ENCODE measurements at places on chromosomes 6 and 20. TPM values are rescaled to one million over a fixed set of nuclear protein-coding genes. Genes with fewer than 3 reads are reported as not detected.
A peak's percentile ranks its signal among the peaks of the same experiment; 100 is the strongest.

Gene OR12D2
- not detected for total RNA-seq

DNA sequence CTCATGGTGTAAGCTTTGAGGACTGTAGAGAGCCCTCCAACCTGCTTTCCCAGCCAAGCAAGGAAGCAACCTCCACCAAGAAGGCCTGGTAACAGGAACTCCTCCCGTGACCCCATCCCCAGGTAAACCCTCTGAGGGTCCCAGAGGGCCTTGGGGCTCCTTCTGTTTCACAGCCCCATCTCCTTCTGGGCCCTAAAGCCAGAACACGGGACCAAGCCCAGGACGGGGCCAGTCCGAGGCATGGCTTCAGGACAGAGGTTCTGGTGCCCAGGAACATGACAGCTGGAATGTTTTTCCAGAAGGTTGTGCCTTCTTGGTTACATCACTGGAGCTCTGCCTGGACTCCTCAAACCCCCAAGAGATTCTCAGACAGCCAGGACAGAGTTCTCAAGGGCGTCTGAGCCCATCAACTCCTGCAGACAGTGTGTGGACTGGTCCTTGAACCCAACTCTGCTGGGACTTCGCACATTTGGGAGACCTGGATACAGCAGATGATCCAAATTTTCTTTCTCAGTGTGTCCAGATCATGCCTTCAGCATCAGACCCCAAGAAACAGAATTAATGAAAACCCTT lies 43.1 kb downstream of the RRBP1 start:
- no peak for DNase-seq

Gene ENPP1
- total RNA-seq = 1.1 TPM

Gene TMEM217
- 0.22 TPM for total RNA-seq

DNA sequence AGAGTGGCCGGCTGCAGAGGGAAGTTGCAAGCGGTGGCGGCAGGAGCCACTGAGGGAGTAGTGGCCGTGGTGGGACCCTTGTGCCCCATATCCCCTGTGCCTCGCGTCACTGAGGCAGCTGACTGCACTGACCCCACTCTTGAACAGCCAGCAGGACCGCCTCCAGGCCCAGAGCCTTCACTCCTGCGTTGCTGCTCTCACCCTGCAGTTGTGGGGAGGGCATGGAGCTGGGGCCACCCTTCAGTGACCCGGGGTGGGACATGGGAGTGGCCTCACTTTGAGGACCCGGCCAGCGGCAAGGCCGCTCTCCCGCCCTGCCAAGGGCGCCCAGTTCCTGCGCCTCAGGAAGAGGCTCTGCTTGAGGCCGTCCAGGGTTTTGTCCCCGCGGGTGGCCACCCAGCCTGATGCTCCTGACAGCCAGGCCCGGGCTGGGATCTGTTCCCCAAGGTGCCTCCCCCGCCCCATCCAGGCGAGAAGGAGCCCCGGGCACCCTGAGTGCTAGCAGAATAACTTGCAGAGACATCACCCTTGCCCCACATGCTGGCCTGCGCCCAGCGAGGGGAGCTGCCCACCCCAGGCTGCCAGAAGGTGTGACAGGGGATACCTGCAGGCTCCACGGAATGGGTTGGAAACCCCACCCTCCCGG lies 44.4 kb downstream of the HLA-DRA start:
- no peak for DNase-seq

- DNase-seq = no peak
Measured at GRCh38 chr6:5619249-5619648, 357.9 kb downstream of the FARS2 start.

GRCh38 chr6:69044534-69044933 lies 409.5 kb downstream of the ADGRB3 start:
- DNase-seq = no peak

Gene TRIM15
- not detected for total RNA-seq

DNA sequence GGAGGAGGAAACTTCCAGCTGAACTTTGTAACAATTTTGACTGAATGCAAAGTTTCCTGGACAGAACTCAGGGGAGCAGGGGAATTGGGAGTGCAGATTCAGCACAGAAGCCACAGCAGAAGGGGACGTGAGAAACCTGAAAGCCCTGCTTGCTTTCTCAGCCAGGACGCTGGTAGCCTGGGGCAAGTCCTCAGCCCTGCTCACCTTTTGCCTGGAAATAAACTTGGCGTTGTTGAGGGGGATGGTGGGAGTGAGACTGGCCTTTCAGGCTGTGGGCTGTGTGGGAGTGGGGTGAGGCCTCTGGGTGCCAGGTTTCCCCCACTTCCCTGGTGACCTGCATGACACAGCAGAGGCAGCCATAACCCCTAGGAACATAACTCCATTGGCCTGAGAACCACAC lies 238.1 kb upstream of the HS3ST5 start:
- no peak for DNase-seq

- no peak for DNase-seq
Measured at GRCh38 chr6:154754152-154754551, 20.9 kb downstream of the SCAF8 start.

GRCh38 chr6:166010136-166010960 lies 157.3 kb downstream of the TBXT start:
- no peak for DNase-seq

GRCh38 chr6:81938014-81938856 lies 185.8 kb upstream of the TENT5A start:
- no peak for DNase-seq

DNA sequence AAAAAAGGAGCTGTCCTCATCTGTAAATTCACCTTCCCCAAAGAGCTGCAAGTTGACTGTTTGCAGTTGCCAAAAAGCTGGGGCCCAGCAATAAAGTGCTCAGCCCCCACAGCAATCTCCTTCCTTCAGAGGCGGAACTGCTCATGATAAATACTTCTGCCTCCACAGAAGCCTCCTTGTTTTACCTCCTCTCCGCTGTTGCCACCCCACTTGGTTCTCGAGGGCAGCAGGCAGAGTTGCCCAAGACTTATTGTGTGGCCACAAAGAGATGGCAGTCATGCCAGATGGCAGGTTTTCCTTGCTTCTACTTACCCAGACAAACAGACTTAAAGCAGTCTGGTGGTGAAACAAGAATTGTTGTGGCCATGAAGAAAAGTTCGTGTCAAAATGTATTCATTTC lies 66.3 kb downstream of the SLX4IP start:
- DNase-seq = no peak

DNA sequence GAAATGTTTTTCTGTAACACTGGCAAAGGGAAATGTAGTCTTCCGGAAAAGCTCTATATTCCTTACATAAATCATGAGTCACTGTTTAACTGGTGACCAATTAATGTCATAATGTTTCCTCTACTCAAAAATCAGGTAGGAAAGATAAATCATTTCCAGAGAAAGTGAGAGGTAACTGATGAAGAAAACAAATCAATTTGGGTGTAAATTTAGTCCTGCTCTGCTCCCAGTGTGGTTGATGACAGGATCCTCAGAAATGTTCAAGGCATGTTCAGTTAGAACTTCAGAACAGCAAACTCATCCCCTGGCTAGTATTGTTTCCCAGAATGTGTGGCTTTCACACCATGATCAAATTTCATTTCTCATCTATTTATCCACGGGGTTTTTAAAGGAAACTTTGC lies 38.8 kb upstream of the SPACA1 start:
- no peak for DNase-seq

Gene GTF3C6
- 30.4 TPM for total RNA-seq

DNA sequence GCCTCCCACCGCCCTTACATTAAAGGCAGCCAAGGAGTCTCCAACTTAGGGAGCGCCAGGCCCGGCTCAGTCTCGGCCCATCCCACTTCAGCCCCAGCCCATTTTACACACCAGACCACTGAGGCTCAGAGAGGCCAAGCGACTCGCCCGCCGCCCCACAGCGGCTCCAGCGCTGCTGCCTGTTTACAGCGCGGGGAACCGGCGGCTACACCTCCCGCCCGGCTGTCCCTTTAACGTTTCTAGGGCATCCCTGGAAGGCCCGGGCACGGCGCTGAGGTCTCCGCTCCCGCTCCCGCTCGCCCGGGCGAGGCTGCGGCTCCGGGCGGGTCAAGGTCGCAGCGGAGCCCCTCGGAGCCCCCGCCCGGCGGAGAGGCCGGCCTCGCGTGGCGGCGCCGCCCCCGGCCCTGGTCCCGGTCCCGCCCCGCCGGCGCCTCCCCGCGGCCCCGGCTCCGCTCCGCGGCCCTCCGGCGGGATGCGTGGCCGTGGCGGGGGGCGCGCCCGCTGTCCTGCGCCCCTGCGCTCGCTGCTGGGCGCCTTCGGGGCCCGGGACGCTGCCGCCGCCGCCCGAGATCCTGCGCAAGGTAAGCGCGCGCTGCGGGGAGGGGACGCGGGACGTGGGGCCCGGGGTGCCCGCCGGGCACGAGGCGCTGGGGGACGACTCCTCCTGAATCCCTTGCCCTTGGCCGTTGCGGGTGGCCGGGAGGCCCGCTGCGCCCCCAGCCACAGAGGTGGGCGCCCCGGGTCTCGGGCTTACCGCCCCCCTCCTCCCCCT lies 27.1 kb upstream of the PHACTR3 start:
- DNase-seq = no peak

Gene SLC22A23
- not detected for total RNA-seq

DNA sequence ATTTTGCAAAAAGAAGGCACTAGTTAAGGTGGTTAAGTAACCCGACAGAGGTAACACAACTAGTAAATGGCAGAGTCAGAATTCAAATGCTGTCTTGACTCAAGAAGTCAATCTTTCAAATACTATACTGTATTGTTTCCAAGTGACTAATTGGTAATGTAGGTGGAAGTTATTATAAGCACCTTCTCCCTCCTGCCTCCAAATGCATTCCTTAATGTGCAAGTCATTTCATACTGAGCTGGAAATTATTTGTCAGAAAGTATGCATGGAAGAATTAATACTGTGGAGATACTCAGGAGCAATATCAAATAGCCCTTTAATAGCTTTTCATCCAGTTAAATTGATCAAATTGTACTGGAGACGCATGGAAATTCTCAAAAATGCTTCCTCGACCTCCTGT lies 579.1 kb downstream of the DOK5 start:
- no peak for DNase-seq

GRCh38 chr6:115363379-115363778 lies 697.3 kb downstream of the FRK start:
- DNase-seq = no peak

Gene RFX6
- total RNA-seq = not detected

DNA sequence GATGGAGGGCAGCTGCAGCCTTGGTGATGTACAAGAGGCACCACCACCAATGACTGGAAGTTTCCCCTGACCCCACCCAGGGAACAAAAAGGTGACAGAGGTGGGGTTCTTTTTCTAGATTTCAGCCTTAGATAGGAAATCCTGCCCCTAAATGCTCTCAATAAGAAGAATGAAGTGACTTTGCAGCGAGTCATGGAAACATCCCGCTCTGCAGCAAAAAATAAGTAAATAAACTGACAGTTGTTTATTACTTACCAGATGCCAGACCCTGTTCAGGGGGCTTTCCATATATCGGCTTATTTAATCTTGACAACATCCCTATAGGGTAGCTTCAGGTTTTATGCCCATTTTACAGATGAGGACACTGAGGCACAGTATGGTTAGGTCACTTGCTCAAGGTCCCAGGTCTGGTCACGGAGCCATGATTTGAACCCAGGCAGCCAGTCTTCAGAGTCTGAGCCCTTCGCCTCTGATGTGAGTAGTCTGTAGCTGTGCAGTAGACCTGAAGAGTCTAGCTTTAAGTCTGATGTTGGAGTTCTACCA lies 19.2 kb downstream of the C6orf89 start:
- no peak for DNase-seq

GRCh38 chr6:113306552-113307145 lies 550.5 kb upstream of the MARCKS start:
- DNase-seq = peak; percentile 62

All from Karpas-422 (cell line).